ENCODE measurements at places on chromosomes 7 and 10.

GRCh38 chr10:112519133-112519761 lies 72.2 kb downstream of the VTI1A start:
- DNase-seq = no peak
- no peaks in the 10 kb centered on the region for H3K4me1 ChIP-seq
- no peak overlapping the region for H3K27ac ChIP-seq

- DNase-seq = peak; percentile 31
- no peaks in the 10 kb centered on the region for H3K36me3 ChIP-seq
- H3K27me3 ChIP-seq = no peaks in the 10 kb centered on the region
- no peak overlapping the region for H3K4me3 ChIP-seq
- peaks cover 5% of the 10 kb centered on the region for H3K4me1 ChIP-seq
- no peak overlapping the region for H3K27ac ChIP-seq
These were observed 38.4 kb downstream of the IL2RA start for GRCh38 chr10:6023661-6024333.

GRCh38 chr7:69840248-69840647 lies 242.0 kb downstream of the AUTS2 start:
- no peak overlapping the region for H3K27ac ChIP-seq
- no peak overlapping the region for H3K4me3 ChIP-seq
- no peaks in the 10 kb centered on the region for H3K27me3 ChIP-seq
- H3K4me1 ChIP-seq = no peaks in the 10 kb centered on the region
- DNase-seq = no peak
- no peaks in the 10 kb centered on the region for H3K36me3 ChIP-seq

- H3K36me3 ChIP-seq = no peaks in the 10 kb centered on the region
- no peaks in the 10 kb centered on the region for H3K27me3 ChIP-seq
These were observed 15.8 kb downstream of the DNMBP start for GRCh38 chr10:99993701-99994689.

GRCh38 chr10:43955002-43955596 lies 306.4 kb upstream of the ZNF32 start:
- no peaks in the 10 kb centered on the region for H3K36me3 ChIP-seq
- no peak for DNase-seq
- no peak overlapping the region for H3K27ac ChIP-seq
- H3K4me1 ChIP-seq = no peaks in the 10 kb centered on the region
- no peaks in the 10 kb centered on the region for H3K27me3 ChIP-seq

DNA sequence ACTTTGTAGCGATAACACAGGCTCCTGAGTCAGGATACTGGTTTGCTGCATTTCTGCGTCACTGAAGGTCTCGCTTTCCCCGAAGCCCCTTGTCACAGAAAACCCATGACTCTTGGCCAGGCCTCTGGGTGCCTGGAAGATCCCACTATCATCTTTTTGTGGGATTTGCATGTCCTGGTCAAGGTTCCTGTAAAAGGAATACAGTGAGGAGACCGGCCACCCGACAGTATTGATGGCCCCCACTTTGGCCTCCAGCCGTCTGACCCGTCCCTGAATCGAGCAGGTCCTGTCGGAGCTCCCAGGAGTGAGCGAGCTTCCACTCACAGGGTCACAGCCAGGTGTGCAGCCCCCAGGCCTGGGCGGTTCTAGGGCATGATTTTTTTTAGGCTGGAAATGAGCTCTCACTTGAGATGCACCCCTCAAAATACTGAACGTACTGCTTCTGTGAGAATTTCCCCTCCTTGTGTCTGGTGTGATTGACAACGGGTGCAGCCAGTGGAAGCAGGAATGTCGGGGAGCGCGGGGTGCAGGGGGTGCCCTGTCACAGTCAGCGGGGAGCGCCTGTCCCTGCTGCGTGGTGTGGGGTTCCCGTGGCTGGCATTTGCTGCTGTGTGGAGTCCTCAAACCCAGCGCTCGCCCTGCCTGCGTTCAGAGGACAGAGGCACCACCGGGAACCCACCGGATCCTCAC lies 75.8 kb downstream of the DNAJB6 start:
- H3K4me3 ChIP-seq = no peak overlapping the region
- no peak overlapping the region for H3K27ac ChIP-seq
- H3K4me1 ChIP-seq = no peaks in the 10 kb centered on the region
- H3K27me3 ChIP-seq = no peaks in the 10 kb centered on the region

DNA sequence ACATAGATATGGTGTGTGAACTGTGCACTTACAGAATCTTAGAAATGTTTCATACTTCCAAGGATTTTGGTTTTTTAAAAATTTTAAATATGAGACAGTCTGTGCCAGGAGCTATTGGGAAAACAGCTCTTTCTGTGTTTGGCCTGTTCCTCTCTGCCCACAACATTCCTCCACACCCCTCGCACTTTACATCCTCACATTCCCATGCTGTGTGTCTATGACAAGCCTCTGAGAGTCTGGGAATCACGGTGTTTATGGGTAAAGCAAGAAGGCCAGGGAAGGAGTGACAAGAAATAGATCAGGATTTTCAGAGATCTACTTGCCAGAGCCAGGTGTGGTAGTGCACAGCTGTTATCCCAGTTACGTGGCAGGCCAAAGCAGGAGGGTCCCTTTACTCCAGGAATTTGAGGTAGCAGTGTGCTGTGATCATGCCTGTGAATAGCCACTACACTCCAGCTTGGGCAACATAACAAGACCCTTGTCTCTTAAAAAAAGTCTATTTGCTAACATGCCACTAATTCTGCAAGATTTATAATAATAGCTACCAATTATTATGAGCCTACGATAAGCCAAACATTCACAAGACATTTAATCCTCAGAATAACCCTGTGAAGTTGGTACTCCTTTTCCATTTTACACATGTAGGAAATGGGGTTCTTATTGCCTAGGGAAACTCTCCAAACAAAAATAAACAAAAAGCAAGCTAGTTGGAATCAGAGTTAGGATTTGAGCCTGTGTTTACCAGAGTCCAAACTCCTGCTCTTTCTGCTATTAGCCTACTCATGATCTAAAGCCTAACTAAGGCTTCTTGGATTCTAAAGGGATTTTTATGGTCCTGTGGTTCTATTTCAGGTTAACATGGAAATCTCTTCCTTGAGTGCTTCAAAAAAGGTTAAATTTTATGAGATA lies 168.3 kb upstream of the SP8 start:
- H3K27ac ChIP-seq = no peak overlapping the region
- no peak for DNase-seq
- H3K4me3 ChIP-seq = no peak overlapping the region
- peaks cover 5% of the 10 kb centered on the region for H3K4me1 ChIP-seq

DNA sequence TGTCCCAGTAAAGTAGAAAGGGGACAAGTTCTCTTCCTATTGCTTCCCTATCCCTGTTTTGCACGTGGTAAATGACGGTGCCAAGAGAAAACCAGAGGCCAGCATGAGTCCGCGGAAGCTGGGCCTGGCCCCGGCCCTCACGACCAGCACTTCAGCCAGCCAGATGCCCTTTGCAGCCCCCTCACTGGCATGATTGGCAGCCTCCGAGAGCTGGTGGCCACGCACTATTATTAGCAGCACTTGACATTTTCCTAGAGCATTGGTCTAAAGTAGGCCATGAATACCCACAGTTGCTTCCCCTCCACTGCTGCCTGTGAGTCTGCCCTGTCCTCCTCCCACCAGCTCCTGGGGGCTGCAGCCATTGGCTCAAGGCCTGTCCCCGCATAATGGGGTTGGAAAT lies 369.1 kb downstream of the PLXNA4 start:
- no peaks in the 10 kb centered on the region for H3K36me3 ChIP-seq
- H3K27me3 ChIP-seq = no peaks in the 10 kb centered on the region
- no peak overlapping the region for H3K27ac ChIP-seq

- no peaks in the 10 kb centered on the region for H3K4me1 ChIP-seq
- H3K36me3 ChIP-seq = no peaks in the 10 kb centered on the region
- H3K27me3 ChIP-seq = no peaks in the 10 kb centered on the region
- H3K27ac ChIP-seq = no peak overlapping the region
These were observed 2.6 kb upstream of the GIMAP4 start for GRCh38 chr7:150564566-150564965.

- no peaks in the 10 kb centered on the region for H3K4me1 ChIP-seq
- DNase-seq = no peak
- no peak overlapping the region for H3K27ac ChIP-seq
- no peaks in the 10 kb centered on the region for H3K36me3 ChIP-seq
These were observed 29.5 kb upstream of the PFKFB3 start for GRCh38 chr10:6173203-6173602.

GRCh38 chr10:127154831-127155620 lies 41.4 kb downstream of the INSYN2A start:
- DNase-seq = no peak
- H3K4me1 ChIP-seq = no peaks in the 10 kb centered on the region
- no peak overlapping the region for H3K4me3 ChIP-seq
- H3K36me3 ChIP-seq = no peaks in the 10 kb centered on the region

- H3K27ac ChIP-seq = peak overlapping the region; percentile 4
- no peaks in the 10 kb centered on the region for H3K36me3 ChIP-seq
- peaks cover 6% of the 10 kb centered on the region for H3K4me1 ChIP-seq
These were observed 110.9 kb downstream of the SGMS1 start for GRCh38 chr10:50512743-50513416.

DNA sequence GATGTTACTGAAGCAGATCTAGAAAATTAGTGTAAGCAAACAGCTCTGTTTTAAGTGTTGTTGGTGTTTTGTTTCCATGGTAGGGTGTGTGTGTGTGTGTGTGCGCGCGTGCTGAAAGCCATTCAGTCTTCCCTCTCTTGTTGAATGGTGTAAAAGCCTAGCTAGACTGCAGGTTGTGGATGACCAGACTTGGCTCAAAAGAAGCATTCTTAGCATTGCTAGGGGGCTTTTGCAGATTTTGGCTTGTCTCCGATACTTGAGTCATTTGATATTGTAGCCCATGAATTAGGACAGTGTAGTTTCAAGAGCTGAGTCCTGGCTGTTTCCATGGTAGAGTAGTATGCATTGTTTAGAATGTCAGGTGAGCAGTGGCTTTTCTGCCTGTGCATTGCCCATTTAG lies 99.1 kb downstream of the SND1 start:
- H3K36me3 ChIP-seq = no peaks in the 10 kb centered on the region
- no peaks in the 10 kb centered on the region for H3K27me3 ChIP-seq
- H3K27ac ChIP-seq = no peak overlapping the region
- DNase-seq = no peak
- no peak overlapping the region for H3K4me3 ChIP-seq

DNA sequence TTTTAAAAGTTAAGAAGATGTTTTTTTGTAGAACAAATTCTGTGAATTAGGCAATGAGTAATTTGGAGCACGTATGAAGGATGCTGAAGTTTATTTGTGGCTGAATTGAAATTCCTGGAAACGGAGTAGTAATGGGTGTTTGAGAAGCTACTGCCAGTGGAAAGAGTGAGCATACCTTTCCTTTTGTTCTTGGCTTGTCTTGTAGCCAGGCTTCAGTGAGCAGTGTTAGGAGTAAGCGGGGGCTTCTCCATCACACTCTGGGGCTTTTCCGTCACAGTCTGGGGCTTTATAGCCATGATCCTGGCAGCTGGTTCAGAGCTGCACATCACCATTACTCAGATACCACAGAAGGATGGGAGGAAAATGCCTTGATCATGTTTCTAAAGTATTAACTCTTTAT lies 32.3 kb downstream of the GARS1 start:
- no peaks in the 10 kb centered on the region for H3K27me3 ChIP-seq
- no peak overlapping the region for H3K4me3 ChIP-seq
- no peaks in the 10 kb centered on the region for H3K4me1 ChIP-seq

GRCh38 chr10:49361178-49361554 lies 34.7 kb downstream of the DRGX start:
- H3K27ac ChIP-seq = no peak overlapping the region
- no peaks in the 10 kb centered on the region for H3K4me1 ChIP-seq
- H3K4me3 ChIP-seq = no peak overlapping the region
- no peak for DNase-seq
- H3K27me3 ChIP-seq = peaks cover 4% of the 10 kb centered on the region

GRCh38 chr7:115153176-115153575 lies 231.3 kb downstream of the MDFIC start:
- no peaks in the 10 kb centered on the region for H3K27me3 ChIP-seq
- no peaks in the 10 kb centered on the region for H3K4me1 ChIP-seq
- no peak overlapping the region for H3K4me3 ChIP-seq
- H3K27ac ChIP-seq = no peak overlapping the region
- DNase-seq = no peak

GRCh38 chr7:136131304-136131630 lies 154.1 kb upstream of the MTPN start:
- no peak overlapping the region for H3K27ac ChIP-seq
- H3K36me3 ChIP-seq = no peaks in the 10 kb centered on the region
- H3K4me1 ChIP-seq = no peaks in the 10 kb centered on the region

- DNase-seq = no peak
- H3K36me3 ChIP-seq = no peaks in the 10 kb centered on the region
- H3K27ac ChIP-seq = no peak overlapping the region
These were observed 1.1 kb downstream of the RASSF4 start for GRCh38 chr10:44960482-44961229.

DNA sequence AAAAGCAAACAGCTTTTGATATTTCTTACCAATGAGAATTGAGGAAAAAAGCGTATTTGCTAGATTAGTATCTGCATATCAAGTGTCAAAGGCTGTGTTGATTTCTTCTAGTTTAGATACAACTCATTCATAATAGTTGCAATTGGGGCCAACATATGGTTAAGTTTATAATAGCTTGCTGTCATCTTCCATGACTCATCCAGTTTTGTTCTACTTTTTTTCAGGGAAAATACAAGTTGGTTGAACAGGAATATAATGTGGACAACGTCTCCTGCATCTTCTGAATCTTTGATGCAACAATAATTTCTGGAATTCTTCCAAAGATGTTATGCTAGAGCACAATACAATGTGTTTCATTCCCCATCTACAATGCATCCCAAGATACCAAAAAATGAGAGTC lies 182.0 kb downstream of the THSD7A start:
- no peaks in the 10 kb centered on the region for H3K36me3 ChIP-seq
- H3K27me3 ChIP-seq = no peaks in the 10 kb centered on the region

GRCh38 chr10:49571388-49571787 lies 32.5 kb upstream of the ERCC6 start:
- no peaks in the 10 kb centered on the region for H3K36me3 ChIP-seq
- H3K4me3 ChIP-seq = no peak overlapping the region
- DNase-seq = no peak
- H3K27me3 ChIP-seq = no peaks in the 10 kb centered on the region

GRCh38 chr10:78511324-78512204 lies 477.9 kb downstream of the RPS24 start:
- no peaks in the 10 kb centered on the region for H3K4me1 ChIP-seq
- no peak overlapping the region for H3K4me3 ChIP-seq
- H3K27me3 ChIP-seq = no peaks in the 10 kb centered on the region
- no peaks in the 10 kb centered on the region for H3K36me3 ChIP-seq
- H3K27ac ChIP-seq = peak overlapping the region; percentile 14
- DNase-seq = no peak

DNA sequence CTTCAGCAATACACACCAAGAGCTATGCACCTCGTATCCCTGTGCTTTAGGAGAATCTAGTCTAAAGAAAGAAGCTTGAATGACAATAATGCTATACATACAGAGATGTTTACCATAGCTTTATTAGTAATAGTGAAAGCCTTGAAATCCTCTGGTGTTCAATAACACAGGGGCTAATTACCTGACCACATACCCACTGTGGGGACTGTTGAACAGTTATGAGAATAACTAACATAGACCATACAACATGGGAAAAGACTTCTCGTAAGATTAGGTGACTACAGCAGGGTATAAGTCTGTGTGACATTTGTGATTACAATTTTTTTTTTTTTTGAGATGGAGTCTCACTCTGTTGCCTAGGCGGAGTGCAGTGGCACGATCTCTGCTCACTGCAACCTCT lies 111.0 kb downstream of the SORBS1 start:
- DNase-seq = no peak
- H3K36me3 ChIP-seq = no peaks in the 10 kb centered on the region
- H3K27ac ChIP-seq = peak overlapping the region; percentile 72
- H3K4me1 ChIP-seq = no peaks in the 10 kb centered on the region

GRCh38 chr10:131901181-131901829 lies 497 bp downstream of the PPP2R2D start:
- peaks cover 13% of the 10 kb centered on the region for H3K4me1 ChIP-seq
- peak overlapping the region; percentile 89 for H3K27ac ChIP-seq
- H3K4me3 ChIP-seq = peak overlapping the region; percentile 92
